ENCODE measurements at places on chromosomes 1 and 21.

GRCh38 chr1:162003830-162004215 is 19.8 kb downstream of the OLFML2B start:
- peak; percentile 66 for DNase-seq

DNA sequence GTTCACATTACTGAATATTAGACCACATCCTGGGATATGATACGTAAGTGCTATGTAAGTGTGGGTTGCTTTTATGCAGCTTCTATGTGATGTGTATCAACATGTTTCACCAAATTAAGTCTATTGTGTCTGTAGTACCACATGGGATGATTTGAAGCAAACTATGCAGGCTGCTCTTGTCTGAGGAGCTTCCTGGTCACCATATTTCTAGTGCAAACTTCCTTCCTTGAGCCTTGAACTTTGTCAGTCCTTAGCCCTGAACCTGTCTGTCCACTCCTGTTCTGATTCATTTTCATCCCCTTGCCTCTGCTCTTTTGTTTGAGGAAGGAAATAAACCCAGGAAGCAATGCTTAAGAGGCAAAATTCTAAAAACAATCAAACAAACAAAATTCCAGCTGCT is 117.5 kb upstream of the VANGL1 start:
- DNase-seq = no peak

- no peak for DNase-seq
Measured at GRCh38 chr1:242454262-242455051, 70.0 kb downstream of the PLD5 start.

DNA sequence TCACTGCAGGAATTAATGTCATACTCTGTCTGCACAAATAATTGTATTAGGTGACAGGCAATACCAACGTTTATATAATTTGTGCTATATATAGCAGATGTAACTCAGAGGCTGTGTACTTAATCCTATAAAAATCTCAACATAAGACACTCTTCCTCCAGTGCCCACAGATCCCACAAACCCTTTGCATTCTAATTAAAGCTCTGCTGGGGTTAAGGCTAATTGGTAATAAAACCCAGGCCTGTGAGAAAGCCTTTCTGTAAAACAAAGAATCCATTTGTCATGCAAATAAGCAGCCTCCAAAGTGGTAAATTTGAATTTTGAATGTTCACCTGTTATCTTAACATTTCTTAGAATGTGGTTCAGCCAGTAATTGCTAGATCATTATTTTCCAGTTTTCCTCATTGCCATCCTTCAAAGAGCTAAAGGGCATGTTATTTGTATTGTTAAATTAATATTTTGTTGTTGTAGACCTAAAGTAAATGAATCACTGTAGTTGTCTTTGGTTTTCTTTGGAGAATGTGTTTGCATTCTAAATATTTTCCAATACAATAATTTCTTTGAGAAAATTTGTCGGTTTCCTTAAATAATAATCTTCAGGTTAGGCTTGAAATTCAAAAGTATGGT is 46.3 kb upstream of the PRDX6 start:
- no peak for DNase-seq

DNA sequence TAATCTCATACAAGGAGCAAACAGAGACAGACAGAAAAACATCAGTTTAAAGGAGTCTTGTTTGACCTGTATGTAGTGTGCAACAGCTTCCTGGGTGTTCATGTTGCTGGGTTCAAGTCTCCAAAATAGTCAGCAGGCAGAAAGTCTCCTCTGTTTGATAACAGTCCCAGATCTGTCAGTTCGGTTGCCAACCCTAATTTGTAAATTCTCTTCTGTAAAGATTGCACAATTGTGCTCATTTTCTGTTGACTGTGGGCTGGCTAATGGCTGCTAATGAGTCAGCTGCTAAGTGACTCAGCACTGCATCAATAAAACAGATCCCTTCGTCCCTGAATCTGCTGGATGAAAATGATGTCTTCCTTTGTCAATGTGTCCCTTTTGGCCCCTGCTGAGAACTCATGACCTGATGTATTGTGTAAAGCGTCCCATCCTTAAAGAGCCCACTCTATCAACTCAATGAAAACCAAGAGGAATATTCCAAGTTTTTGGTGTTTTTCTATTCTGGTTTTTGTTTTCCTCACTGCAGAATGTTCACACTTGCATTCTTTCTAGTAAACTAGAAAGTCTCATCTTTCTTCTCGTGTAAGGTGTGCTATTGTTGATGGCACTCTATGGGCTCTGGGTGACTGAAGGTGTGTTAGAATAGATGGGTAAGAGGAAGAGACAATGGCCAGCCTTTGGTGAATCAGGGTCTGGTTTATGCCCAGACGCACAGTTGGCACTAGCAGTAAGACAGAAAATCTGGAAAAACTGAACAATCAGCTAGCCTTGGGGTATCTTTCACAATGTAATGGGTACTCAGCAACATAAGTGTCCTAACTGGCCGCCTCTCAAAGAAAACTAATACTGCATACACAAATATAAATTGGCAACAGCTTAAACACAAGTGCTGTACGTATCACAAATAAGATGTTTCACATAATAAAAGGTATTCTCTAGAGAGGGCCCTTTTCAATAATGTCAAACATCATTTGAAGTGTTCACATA is 75.1 kb upstream of the SIPA1L2 start:
- DNase-seq = no peak

- no peak for DNase-seq
Measured at GRCh38 chr1:162004441-162004950, 19.2 kb downstream of the OLFML2B start.

DNA sequence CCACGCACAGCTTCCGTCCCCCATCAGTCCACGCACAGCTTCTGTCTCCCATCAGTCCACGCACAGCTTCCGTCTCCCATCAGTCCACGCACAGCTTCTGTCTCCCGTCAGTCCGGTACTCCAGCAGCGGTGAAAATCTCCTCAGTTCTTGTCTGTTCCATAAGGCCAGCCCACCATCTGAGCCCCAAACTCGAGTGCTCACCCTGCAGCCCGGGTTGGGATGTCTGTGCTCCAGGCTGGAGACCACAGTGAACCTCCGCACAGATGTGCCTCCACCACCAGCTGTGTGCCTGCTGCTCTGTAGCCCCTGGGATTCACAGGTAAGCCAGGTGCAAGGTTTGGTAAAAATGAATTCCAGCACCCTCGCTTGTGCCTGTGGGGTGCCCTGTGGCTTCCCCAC is 258.6 kb downstream of the NPHP4 start:
- no peak for DNase-seq

GRCh38 chr1:108813326-108813725 is 43.6 kb downstream of the AKNAD1 start:
- no peak for DNase-seq

GRCh38 chr1:56235909-56236510 is 343.4 kb downstream of the PLPP3 start:
- DNase-seq = no peak

- DNase-seq = no peak
Measured at GRCh38 chr1:16050328-16050727, 6.7 kb downstream of the CLCNKB start.

DNA sequence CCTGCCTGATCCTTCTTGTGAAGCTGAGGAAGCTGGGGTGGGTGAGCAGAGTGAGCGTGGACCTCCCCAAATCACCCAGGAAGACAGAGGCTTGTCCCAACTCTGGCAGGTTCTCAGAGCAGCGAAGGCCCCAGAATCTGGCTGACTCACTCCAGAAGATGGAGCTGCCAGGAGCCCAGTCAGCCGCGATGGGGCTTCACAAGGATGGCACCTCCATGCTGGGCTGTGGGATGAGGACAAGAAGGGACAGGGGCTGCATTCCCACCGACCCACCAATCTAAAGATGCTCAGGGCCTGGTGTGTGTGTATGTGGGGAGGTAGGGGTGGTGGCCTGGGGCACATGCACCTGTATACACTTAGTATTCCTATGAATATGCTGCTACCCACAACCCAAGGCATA is 52.9 kb downstream of the ATP1A1 start:
- no peak for DNase-seq

DNA sequence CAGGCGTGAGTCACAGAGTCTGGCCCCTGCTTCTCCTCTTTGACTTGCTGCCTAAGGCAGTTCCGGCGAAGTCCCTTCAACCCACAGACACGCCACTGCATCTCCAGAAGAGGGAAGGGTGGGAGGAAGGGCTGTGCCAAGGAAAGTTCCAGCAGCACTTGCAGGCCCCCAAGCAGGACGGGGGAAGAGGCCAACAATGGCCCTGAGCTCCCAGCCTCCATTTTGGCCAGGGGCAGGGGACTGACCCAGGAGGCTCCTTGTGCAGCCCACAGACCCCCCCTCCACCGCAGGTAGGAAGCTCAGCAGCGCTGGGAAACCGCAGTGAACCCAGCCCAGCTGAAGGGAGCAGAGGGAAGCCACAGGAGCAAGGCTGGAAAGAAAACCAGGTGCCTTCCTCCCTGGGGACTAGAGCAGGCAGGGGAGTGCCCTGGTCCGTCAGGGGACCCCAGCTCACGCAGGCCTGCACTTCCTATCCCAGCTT is 35.4 kb downstream of the ACOT7 start:
- no peak for DNase-seq

DNA sequence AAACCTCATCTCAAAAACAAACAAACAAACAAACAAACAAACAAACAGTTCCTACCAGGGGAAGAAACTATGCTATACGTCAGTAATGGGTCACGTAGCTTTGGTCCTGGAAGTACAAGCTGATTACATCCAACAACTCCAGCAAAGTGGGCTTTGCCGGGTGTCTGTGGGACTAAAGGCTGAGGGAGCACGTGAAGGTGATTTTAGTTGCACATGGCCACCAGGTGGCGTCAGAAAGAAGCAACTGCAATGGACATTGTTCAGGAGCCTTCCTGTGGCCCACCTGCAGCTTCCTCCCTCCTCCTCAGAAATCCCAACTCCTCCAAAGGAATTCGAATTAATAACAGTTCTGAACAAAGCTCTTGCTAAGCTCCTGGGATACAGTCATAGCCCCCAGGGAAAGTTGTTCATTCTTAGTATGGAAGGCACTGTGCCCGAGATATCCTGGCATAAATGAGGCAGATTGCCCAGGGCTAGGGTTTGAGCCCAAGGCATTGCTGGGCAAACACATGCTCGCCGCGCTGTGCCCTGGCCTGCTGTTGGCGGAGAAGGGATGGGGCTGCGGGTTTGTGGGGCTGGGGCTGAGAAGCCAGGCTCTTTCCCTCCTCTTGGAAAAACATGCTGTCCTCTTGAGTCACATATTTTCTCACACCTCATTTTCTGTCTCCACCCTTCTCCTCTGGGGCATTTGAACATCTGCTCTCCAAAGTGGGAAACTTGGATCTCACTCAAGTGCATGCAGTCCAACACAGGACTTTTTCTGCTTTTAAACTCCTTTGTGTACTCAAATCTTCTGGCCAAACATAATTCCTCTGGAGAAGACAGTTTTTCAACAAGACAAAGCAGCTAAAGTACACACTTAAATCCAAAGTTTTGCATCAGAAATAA is 28.6 kb downstream of the AKNAD1 start:
- DNase-seq = peak; percentile 13

GRCh38 chr1:109767637-109768334 is 4.1 kb upstream of the EPS8L3 start:
- DNase-seq = no peak

DNA sequence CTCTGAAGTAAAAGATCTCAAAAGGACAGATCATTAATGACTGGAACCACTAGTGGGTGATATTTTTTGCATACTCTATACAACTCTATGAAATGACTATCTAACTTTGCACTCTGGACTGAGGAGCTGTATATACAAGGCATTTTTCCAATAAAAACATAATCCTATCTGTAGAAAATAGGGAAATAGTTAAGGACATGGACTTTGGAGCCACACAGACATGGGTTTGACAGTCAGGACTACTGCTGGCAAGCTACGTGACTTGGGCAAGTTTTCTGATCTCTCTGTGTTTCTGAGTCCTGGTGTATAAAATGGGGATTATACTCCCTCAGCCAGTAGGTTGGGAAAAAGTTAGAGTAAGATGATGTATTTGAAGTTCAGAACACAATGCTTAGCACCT is 20.9 kb upstream of the HSD3B2 start:
- no peak for DNase-seq

DNA sequence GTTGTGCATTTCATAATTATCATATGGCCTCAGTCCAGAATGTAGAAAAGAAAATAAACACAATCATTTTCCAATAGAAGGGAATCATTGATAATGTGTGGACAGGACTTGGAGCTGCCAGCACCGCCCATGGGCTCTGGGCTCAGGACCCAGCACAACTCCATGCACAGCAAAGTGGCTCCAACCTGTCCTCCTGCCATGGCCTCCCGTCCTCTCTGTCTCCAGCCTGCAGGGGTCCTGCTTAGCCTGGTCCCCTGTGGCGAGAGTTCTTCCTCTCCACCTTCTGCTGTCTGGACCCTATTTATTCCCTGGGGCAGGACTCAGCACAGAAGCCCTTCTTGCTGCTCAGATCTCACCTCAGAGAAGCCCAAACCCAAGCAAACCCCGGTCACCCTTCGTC is 154.1 kb downstream of the CAMTA1 start:
- no peak for DNase-seq

GRCh38 chr1:75952016-75952415 is 19.8 kb upstream of the ASB17 start:
- no peak for DNase-seq

DNA sequence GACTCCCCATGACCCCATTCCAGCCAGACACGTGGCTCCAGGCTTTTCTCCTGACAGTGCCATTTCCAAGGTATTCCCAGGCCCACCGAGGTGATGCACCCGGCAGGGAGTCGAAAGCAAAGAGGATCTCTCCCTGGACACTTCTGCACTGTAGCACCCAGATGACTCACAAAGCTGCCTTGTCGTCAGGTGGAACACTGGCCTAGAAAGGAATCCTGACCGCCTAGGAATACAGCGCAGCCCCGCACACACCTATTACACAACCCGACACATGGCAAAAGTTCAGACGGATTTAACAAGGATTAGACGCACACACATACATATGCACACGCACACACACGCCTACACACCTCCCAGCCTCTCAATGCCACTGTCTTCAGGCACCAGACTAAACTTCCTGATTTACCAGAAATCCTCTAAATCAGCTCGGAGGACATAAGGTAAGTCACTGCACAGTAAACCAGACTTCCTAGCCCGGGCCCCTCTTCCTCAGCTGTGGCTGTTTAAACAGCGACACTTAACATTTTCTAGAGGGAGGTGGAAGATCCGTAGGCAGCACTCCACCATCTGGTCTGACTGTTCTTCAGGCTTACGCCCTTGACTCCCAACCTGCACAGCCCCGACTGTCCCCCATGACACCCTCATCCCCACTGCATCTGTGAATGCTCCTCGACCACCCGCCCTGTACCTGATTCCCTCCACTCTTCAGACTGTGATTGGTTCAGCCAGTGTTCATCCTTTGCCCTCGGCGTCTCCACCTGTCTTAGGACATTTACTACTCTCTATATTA is 12.7 kb downstream of the FAM89A start:
- DNase-seq = no peak

DNA sequence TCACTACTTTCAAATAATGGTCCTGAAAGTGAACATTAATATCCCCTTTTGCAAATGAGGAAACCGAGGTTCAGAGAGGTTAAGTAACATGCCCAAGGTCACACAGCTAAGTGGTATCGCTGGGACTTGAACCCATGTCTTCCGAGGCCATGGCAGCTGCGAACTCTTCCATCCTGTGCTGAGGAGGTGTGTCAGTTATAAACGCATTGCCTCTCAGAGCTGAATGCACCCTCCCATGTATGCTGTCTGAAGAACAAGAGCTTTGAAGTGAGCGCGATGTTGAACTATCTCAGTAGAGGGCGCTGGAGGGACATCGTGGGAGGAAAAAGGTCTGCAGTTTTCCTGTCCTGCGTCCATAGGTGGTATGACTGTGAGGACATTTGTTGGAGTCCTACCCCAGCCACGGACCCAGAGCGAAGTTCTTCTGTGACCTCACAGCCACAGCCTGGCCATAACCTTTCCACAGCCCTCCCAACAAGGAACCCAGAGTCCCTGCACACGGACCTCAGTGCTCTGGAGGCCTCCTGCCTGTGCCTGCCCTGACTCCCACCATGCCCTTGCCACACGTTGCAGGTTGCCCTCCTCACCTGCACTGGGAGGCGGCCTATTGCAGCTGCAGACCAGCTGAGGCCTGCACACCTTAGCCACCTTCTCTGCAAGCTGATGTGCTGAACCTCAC is 7.5 kb downstream of the MYOC start:
- DNase-seq = peak; percentile 47

Data from brain pericyte (primary cell).